Activated CD4-positive, alpha-beta memory T cell treated with anti-CD3 and anti-CD28 coated beads, Interleukin-2, amount 10 ng/mL, durations not matched to agents 7 days and 5 days (primary cell): ENCODE measurements at places on chromosomes 1 and 21.

- H3K27me3 ChIP-seq: no peaks in the 10 kb centered on the region
- H3K4me3 ChIP-seq: peak overlapping the region; percentile 96
- H3K36me3 ChIP-seq: peaks cover 70% of the 10 kb centered on the region
- H3K4me1 ChIP-seq: peaks cover 76% of the 10 kb centered on the region
- H3K27ac ChIP-seq: peak overlapping the region; percentile 99
Measured at GRCh38 chr1:6028042-6028850, 17.4 kb upstream of the KCNAB2 start.

DNA sequence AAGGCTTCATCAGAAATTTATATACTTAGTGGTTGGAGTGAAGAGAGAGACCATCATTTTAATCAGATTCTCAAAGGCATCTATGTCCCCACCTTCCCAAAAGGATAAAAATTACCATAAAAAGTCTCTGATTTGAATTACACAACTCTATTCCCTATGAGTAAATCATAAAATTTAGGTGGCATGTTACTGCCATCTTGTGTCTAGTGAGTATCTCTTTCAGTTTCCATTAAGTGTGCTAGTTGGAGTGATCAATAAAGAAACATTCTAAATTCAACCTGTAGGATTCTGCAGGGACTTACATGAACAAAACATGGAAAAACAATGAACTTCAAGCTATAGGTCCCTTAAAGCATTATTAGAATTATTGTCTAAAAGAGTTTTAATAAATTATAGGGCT is 655.4 kb downstream of the LTN1 start:
- H3K4me1 ChIP-seq: no peaks in the 10 kb centered on the region
- no peaks in the 10 kb centered on the region for H3K36me3 ChIP-seq
- no peak for DNase-seq
- no peak overlapping the region for H3K27ac ChIP-seq

- DNase-seq: no peak
- no peaks in the 10 kb centered on the region for H3K4me1 ChIP-seq
- no peak overlapping the region for H3K27ac ChIP-seq
- H3K27me3 ChIP-seq: no peaks in the 10 kb centered on the region
- H3K36me3 ChIP-seq: no peaks in the 10 kb centered on the region
Measured at GRCh38 chr1:101745551-101746270, 251.0 kb downstream of the OLFM3 start.

DNA sequence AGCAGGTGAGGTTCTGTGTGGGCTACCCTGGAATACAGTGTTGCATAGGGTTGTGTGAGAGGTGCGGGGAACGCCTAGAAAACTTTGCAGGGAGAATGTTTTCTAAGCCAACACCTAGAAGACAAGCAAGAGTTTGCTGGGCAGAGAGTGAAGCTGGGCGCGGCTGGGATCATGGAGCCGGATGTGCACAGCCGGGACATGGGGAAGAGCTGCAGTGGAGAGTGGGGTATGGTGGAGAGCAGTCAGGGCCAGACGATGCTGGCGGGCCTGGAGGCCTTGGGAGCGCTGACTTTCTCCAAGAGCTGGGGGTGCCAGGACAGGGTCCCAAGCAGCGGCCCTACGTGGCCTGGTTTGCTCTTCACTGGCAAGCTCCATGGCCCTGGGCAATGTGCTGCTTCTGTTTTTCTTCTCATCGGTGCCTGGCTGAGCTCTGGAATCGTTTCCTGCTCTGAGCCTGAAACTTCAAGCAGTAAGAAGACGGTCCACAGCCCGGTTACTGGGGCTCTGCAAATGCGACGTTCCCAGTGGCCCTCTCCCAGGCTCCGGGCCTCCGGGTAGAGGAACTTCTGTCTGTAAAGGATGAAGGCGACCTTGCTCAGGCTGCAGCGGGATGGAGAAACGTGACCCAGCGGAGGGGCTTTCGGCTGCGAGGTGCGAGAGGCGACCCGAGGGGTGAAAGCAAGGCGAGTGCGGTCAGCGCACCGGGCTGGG is 51.9 kb upstream of the CD34 start:
- H3K4me1 ChIP-seq: peaks cover 9% of the 10 kb centered on the region
- peak overlapping the region; percentile 74 for H3K4me3 ChIP-seq
- DNase-seq: peak; percentile 27
- H3K27me3 ChIP-seq: peaks cover 48% of the 10 kb centered on the region

GRCh38 chr21:28132713-28133112 is 860.0 kb downstream of the LTN1 start:
- no peaks in the 10 kb centered on the region for H3K4me1 ChIP-seq
- H3K27ac ChIP-seq: no peak overlapping the region
- H3K27me3 ChIP-seq: no peaks in the 10 kb centered on the region
- H3K36me3 ChIP-seq: no peaks in the 10 kb centered on the region

DNA sequence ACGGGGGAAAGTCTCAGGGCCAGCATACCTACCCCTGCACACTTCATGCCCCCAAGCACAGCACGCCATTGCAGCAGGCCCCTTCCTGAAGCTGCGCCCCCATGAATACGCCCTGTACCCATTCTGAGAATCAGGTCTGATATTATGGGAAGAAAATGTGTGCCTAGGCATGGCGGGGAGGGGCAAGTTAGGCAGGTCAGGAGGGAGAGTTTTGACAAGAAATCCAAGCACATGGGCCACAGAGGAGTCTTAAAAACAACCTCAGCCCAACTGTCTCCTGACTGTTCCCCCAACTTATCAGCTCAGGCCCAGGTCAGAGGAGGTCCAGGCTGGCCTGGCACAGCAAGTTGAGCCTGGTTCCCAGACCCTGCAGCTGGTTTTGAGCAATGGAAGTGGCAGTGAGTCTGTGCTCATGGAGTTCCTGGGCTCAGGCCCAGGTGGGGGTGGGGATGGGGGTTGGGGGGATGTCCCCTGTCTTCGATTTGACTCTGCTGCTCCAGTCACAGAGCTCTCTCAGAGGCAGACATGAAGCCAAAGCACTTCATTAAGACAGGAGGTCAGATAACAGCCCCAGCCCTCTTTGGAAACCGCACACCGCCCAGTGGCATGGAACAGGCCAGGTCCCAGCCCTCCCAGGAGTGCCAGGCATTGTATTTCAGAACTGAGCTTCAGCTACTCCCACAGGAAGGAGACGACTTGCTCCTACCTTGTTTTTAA is 20.6 kb upstream of the BCAR3 start:
- H3K4me3 ChIP-seq: no peak overlapping the region
- H3K36me3 ChIP-seq: no peaks in the 10 kb centered on the region
- no peaks in the 10 kb centered on the region for H3K27me3 ChIP-seq
- no peak for DNase-seq
- peaks cover 28% of the 10 kb centered on the region for H3K4me1 ChIP-seq

DNA sequence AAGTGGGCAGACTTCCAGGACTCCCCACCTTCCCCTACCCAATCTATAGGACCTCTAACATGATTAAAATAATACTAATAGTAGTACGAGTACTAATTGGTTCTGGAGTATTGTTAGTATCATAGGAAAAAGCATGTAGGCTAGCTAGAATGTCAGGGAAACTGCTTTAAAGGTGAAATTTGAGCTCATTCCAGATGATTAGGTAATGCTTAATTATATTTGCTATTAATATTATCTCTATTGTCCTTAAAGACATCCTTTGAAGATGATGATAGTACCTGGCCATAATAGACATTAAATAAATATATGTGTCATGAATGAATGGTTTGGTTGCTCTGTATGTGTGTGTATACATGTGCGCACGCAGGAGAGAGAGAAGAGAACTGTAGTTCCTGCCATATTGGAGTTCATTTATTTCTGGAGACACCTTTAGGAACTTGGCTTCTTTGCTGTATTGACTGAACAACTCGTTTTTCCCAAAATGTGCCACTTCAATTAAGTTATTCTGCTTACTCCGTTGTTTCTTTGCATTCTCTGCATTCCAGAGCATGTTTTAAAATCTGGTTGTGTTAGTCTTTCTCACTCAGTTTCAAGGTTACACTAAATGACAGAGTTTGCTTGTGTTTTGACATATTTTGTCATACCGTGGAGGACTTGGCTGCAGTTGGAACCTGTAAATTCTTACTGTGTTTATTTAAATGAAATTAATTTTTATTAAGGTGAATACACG is 117.1 kb downstream of the OSBPL9 start:
- no peak for DNase-seq
- H3K27me3 ChIP-seq: no peaks in the 10 kb centered on the region
- peaks cover 3% of the 10 kb centered on the region for H3K36me3 ChIP-seq
- H3K27ac ChIP-seq: no peak overlapping the region
- no peak overlapping the region for H3K4me3 ChIP-seq

- peaks cover 14% of the 10 kb centered on the region for H3K36me3 ChIP-seq
- no peak within 1 kb of the TSS for H3K4me3 ChIP-seq
- H3K27me3 ChIP-seq: no peaks in the 10 kb centered on the region
Measured at GRCh38 chr1:156247460-156248322, at the start of gene PAQR6. Gene PAQR6 (minus strand): TSS chr1:156248056. CDS start chr1:156246731, 1,325 bp downstream.

DNA sequence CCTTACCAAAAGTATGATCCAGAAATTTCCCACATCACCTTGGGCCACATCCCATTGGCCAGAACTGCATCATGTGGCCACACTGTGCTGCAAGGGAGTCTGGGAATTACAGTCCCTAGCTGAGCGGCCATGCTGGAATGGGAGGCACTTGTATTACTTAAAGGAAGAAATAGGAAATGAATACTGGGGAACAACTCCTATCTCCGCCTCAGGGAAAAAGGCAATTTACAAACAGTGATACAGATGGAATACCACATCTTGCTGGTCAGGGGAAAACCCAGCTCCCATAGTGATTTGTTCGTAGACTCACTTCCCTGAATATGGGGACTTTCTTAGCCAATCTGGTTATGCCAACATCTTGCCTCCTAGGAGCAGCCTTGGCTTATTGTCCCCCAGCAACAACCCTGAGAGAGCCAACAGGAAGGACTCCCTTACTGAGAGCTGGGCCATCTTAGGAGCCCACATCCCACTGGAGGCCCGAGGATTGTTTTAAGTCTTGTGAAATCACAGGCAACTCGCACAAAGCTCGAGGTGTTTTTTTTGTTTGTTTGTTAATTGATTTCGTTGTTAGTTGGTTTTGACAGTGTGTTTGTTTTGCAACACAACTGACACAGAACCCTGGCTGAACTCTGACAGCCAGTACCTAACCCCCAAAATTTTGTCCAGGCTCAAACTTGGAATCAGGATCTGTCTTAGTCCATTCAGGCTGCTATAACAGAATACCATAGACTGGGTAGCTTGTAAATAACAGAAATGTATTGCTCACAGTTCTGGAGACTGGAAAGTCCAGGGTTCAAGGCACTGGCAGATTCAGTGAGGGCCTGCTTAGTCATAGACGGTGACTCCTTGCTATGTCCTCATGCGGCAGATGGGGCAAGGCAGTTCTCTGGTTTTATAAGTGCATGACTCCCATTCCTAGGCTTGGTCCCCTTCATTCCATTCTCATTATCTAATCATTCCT is 14.9 kb downstream of the CDA start:
- no peaks in the 10 kb centered on the region for H3K36me3 ChIP-seq
- H3K4me1 ChIP-seq: no peaks in the 10 kb centered on the region
- H3K4me3 ChIP-seq: no peak overlapping the region
- DNase-seq: no peak
- H3K27ac ChIP-seq: no peak overlapping the region

DNA sequence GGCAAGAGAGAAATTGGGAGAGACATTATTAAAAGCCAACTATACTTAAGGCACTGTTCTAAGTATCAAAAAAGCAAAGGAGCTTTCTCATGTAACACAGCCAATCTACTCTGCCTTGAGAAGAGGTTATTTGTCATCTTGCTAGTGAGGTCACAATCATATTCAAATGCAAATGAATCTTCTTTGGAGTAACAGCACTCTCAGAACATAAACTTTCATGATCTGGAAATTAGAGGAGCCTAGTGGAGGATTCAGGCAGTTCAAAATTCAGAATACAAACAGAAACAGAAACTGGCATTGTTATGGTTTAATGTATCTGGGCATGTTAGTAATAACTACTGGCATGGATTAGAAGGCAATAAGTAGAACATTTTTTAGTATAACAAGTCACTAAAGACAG is 57.4 kb downstream of the ARID4B start:
- no peak for DNase-seq
- peaks cover 30% of the 10 kb centered on the region for H3K4me1 ChIP-seq
- peaks cover 4% of the 10 kb centered on the region for H3K36me3 ChIP-seq

DNA sequence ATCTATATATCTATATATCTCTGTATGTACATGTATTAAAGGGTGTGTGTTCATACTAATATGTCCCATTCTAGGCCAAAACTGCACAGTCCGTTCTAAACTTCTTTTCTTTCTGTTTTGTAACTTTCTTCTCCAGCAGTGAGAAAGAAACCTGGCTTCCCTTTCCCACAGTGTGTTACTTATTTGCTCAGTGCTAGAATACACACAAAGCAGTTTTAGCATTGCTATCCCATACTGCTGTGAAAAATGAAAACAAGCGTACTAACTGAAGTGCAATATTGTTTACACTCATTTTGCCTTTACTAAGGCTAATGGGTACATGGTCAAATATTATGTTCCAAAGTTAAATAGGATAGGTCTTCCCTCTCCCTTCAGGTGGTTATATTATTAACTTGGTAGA is 163.9 kb downstream of the LEPR start:
- DNase-seq: no peak
- H3K4me1 ChIP-seq: no peaks in the 10 kb centered on the region
- H3K36me3 ChIP-seq: no peaks in the 10 kb centered on the region
- H3K27me3 ChIP-seq: no peaks in the 10 kb centered on the region

DNA sequence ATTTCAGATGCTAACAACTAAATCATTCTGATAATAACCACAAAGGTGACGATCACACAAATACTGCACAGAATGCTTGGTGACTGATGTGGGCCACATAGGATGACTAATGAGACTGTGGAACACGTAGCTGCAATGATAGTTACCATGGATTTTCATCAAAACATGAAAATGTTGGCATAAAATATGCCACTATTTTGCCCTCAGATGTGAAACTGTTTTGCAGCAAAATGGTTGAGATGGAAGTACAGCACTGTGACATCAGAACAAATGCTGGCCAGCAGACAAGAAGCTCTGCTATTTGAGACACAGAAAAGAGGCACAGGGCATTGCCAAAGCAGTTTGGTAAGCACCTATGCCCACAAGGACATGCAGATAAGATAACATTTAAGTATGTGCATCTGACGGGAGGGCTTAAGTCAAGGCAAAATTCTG is 83.8 kb downstream of the NIBAN1 start:
- peaks cover 76% of the 10 kb centered on the region for H3K36me3 ChIP-seq
- H3K27me3 ChIP-seq: no peaks in the 10 kb centered on the region
- H3K4me3 ChIP-seq: peak overlapping the region; percentile 22
- H3K4me1 ChIP-seq: peaks cover 57% of the 10 kb centered on the region

GRCh38 chr1:197440715-197441114 is 172.7 kb downstream of the CRB1 start:
- no peak overlapping the region for H3K27ac ChIP-seq
- no peak for DNase-seq
- H3K36me3 ChIP-seq: no peaks in the 10 kb centered on the region

- DNase-seq: no peak
- H3K27ac ChIP-seq: no peak overlapping the region
- H3K27me3 ChIP-seq: no peaks in the 10 kb centered on the region
- H3K4me3 ChIP-seq: no peak overlapping the region
Measured at GRCh38 chr1:239732770-239733169, 346.4 kb downstream of the CHRM3 start.
